ENCODE measurements at places on chromosomes 12 and 14.
A peak's percentile ranks its signal among the peaks of the same experiment; 100 is the strongest.

DNA sequence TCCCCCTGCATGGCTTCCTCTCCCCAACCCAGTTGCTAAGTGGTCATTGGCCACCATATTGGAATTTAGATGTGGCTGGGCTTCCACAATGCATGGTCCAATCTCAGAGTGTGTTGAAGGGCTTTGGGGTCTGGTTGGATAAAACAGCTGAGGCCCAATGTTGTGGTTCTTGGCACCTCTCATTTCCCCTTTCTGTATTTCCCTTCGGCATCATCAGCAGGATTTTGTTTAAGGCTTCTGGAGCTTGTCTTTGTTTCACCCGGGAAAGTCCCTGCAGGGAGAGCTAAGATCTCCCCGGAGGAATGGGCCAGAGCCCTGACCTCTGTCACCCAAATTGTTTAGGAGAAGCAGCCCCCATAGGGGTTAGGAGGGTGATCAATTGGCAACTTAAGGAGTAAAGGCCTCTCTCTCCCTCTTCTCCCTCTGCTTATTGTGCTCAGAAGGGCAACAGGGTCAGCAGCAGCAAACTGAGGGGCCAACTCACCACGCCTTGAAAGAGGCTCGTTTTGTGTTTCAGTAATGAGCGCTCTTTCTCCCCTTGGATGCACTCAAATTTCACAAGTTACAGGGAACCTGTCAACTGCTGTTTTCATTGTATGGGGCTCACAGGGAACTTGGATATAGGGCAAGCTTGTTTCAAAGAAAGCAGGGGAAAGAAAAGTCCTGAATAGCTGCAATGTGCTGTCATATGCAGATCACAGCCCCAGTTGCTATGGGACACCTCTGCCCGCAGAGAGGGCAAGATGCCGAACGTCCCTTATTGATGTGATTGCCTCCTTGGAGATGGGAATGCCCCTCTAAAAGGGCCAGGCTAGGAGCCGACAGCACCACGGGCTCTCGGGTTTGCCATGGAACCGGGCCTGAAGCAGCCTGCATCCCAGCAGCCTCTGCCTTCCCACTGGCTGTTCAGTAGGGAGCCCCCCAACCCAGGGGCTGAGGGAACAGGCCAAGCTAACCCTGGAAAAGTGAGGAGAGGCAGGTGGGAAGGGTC is 223.7 kb downstream of the ZFP36L1 start:
- DNase-seq: no peak

GRCh38 chr14:24911324-24912109 is 138.4 kb downstream of the STXBP6 start:
- DNase-seq: no peak

GRCh38 chr12:4858386-4858785 is 51.3 kb upstream of the KCNA1 start:
- DNase-seq: no peak

- no peak for DNase-seq
Observed at GRCh38 chr12:25384038-25384892, 133.5 kb upstream of the KRAS start.

DNA sequence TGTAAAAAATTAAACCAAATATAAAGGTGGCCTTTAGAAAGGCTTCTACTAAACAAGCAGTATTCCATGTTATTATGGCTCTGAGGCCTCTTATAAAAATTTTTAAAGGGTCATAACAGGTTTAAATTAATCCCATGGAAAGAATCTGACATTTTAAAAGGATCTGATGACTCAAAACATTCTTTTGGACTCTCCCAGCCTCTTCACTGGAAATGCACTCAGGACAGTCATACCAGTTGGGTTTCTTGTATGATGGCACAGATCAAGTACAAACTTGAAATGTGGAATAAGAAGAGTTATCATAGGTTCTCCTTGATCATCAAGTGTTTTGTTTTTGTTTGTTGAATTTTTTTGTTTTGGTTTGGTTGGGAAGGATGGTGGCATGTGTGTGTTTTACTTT is 50.8 kb downstream of the PPP2R5E start:
- DNase-seq: no peak

GRCh38 chr12:23098110-23098509 is 473.1 kb downstream of the ETNK1 start:
- DNase-seq: no peak

DNA sequence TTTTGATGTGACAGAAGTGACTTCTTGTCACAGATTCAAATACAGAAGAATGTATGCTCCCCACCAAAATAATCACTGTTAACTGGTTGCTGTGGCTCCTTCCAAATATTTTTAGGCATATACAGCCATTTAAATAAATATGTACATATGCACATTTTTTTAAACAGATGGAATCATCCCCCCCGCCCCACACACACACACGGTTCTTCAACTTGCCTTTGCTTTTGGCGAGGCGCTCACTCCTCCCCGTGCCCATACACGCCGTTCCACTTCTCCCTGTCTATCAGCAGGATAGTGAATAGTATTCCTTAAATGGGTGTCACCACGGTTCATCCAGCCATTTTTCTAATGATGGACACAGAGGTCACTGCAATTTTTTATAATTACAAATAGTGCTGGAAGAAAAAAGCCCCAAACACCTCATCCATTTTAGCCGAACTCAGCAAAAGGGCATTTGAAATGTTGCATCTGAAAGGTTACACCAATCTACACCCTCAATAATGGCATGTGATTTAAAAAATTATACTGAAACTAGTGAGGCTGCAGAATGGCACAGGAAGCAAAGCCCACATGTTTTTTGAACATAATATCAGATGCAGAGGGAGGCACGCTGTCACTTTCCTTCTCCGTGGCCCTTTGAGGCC is 39.2 kb upstream of the MEG3 start:
- no peak for DNase-seq

GRCh38 chr12:9701380-9702154 is 31.3 kb downstream of the CLECL1 start:
- peak; percentile 32 for DNase-seq

- DNase-seq: no peak
Observed at GRCh38 chr12:10941916-10942607, 3.0 kb upstream of the TAS2R14 start.

GRCh38 chr12:69540987-69541386 is 44.3 kb upstream of the CCT2 start:
- DNase-seq: no peak

DNA sequence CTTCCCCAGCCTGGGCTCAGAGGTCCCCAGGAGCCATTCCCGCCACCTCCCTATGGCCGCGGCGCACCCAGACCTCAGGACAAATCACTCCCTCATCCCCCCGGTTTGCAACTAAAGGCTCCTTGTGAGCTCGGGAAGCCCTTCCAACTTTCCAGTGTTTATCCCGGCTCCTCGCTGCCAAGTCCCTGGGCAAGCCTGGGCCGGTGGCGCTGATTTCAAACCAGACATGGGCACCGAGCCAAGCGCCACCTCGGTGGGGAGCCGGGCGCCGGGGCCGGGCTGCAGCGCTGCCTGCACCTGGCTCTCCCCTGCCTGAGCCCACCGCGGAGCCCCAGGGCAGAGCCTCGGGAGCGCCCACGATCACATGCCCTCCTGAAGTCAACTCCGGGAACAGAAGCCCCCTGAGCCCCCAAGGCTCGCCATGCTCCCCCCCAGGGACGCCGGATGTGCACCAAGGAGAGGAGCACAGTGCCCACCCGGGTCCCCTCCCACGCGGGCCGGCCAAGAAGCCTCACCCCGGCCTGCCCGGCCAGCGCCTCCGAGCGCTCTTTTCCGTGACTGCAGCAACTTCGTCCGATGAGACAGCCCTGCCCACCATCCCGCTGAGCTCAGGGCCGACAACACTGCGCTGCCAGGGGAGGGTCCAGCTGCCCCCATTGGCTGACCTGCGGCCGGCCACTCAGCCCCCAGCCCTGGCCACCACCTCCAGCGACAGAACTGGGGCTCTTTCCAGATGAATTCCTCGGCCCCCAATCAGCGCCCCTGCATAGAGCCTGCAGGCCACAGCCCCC is 50.0 kb downstream of the NCOR2 start:
- no peak for DNase-seq

GRCh38 chr12:111942557-111942956 is 70.4 kb downstream of the TMEM116 start:
- DNase-seq: no peak

DNA sequence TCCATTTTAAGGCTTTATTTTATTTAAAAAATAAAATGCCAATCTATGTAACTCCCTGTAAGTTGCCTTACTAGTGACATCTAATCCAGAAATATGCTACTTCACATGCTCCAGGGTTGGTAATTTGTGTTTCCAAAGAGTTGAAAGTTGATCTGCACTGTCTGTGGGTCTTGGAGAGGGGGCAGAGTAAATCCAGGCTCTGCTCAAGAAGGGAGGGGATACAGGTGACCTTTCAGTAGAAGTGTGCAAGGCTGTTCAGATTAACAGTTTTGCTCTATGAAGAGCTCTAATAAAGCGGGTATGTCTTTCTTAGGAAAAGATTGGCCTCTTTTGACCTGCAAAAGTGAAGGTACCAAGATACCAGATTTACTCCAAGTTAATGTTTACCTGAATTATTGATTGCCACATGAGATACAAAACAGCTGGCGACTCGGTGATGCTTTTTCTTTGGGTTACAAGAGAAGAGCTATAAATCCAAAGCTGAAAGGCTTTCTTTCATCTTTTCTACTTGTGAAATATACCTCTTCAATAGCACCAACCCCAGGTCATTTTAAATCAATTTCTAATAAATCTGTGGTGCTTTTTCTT is 75.6 kb upstream of the FLRT2 start:
- DNase-seq: no peak

- DNase-seq: no peak
Observed at GRCh38 chr12:131232036-131232435, 278.3 kb downstream of the ADGRD1 start.
